ENCODE measurements at places on chromosomes 7 and 10. TPM values are rescaled to one million over a fixed set of nuclear protein-coding genes. Genes with fewer than 3 reads are reported as not detected.

- no peak overlapping the region for H3K4me3 ChIP-seq
- peaks cover 31% of the 10 kb centered on the region for H3K36me3 ChIP-seq
- no peaks in the 10 kb centered on the region for H3K4me1 ChIP-seq
Observed at GRCh38 chr7:56023500-56023899, 27.7 kb downstream of the PSPH start.

The PODXL gene
- 0.45 TPM for total RNA-seq

- peak overlapping the region; percentile 97 for H3K27ac ChIP-seq
- peak overlapping the region; percentile 99 for H3K4me3 ChIP-seq
- DNase-seq = peak; percentile 41
- H3K27me3 ChIP-seq = no peaks in the 10 kb centered on the region
- peaks cover 41% of the 10 kb centered on the region for H3K36me3 ChIP-seq
Observed at GRCh38 chr10:95655571-95656290, 780 bp downstream of the ALDH18A1 start.

- H3K4me1 ChIP-seq = no peaks in the 10 kb centered on the region
- H3K36me3 ChIP-seq = no peaks in the 10 kb centered on the region
- DNase-seq = no peak
- H3K27me3 ChIP-seq = peaks cover 11% of the 10 kb centered on the region
- H3K4me3 ChIP-seq = no peak overlapping the region
- H3K27ac ChIP-seq = no peak overlapping the region
Observed at GRCh38 chr7:134873253-134873652, 93.8 kb downstream of the CALD1 start.

DNA sequence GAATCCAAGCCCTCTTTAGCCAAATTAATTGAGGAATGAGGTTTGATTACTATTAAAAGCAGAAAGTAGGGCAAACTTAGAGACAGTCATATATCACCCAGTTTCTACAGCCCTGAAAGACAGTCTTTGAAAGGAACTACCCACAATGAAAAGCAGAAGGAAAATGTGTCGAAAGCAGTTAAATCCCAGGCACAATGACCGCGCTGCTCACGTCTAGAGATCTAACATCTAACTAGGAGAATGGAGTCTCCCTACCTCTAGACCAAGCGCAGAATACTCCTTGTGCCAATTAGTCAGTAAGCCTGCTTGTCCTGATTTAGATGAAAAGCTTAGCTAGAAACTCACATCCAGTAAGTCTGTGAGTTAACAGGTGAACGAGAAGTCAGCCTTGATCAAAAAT, 350.0 kb downstream of the FGFR2 start:
- no peak for DNase-seq
- no peak overlapping the region for H3K4me3 ChIP-seq
- no peaks in the 10 kb centered on the region for H3K36me3 ChIP-seq
- no peaks in the 10 kb centered on the region for H3K4me1 ChIP-seq
- no peak overlapping the region for H3K27ac ChIP-seq

GRCh38 chr7:92697414-92697813, 107.2 kb upstream of the FAM133B start:
- peaks cover 29% of the 10 kb centered on the region for H3K4me1 ChIP-seq
- no peak overlapping the region for H3K4me3 ChIP-seq
- H3K27ac ChIP-seq = no peak overlapping the region
- H3K36me3 ChIP-seq = peaks cover 32% of the 10 kb centered on the region

The AGR2 gene
- total RNA-seq = not detected

- no peaks in the 10 kb centered on the region for H3K36me3 ChIP-seq
- no peaks in the 10 kb centered on the region for H3K27me3 ChIP-seq
- H3K27ac ChIP-seq = no peak overlapping the region
- no peak overlapping the region for H3K4me3 ChIP-seq
- no peak for DNase-seq
Observed at GRCh38 chr10:128883231-128884032, 583.6 kb upstream of the MGMT start.

The GLI3 gene
- total RNA-seq = not detected

DNA sequence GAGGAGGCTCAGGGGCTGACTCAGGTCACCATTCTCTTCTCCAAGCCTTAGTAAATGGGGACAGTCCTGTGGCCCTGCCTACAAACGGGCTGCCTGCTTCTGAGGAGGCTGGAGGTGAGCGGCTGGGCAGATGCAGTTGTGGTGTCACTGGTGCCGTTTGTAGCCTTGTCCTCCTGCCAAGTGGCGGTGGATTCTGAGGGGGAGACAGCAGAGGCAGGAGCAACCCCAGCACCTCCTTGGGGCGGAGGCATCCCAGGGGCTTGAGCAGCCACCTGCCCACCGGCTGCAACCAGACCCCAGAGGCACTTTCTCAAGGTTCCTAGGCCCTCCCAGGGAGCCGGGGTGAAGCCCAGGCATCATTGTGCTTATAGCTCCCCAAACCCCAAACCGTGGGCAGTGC, 112.5 kb downstream of the ZMIZ1 start:
- no peaks in the 10 kb centered on the region for H3K36me3 ChIP-seq
- H3K27me3 ChIP-seq = no peaks in the 10 kb centered on the region
- H3K4me1 ChIP-seq = no peaks in the 10 kb centered on the region
- DNase-seq = no peak

The TMEM140 gene
- 7.6 TPM for total RNA-seq

GRCh38 chr10:129764901-129765663, 199.0 kb downstream of the EBF3 start:
- no peak overlapping the region for H3K4me3 ChIP-seq
- peaks cover 58% of the 10 kb centered on the region for H3K36me3 ChIP-seq
- no peak for DNase-seq
- no peaks in the 10 kb centered on the region for H3K27me3 ChIP-seq
- no peaks in the 10 kb centered on the region for H3K4me1 ChIP-seq
- H3K27ac ChIP-seq = no peak overlapping the region

The ZPBP gene
- 0.36 TPM for total RNA-seq

DNA sequence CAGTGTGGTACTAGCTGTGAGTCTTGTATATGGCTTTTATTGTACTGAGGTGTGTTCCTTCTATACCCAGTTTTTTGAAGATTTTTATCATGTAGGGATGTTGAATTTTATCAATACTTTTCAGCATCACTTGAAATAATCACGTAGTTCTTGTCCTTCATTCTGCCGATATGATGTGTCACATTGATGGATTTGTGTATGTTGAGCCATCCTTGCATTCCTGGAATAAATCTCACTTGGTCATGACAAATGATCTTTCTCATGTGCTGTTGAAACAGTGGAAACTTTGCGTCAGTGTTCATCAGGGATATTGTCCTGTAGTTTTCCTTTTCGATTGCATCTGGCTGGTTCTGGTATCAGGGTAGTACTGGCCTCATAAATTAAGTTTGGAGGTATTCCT, 7.1 kb upstream of the PRKAR1B start:
- no peak for DNase-seq
- peaks cover 16% of the 10 kb centered on the region for H3K36me3 ChIP-seq
- H3K4me1 ChIP-seq = peaks cover 12% of the 10 kb centered on the region
- no peak overlapping the region for H3K27ac ChIP-seq

GRCh38 chr7:45028138-45028919, 28.3 kb downstream of the CCM2 start:
- peaks cover 62% of the 10 kb centered on the region for H3K36me3 ChIP-seq
- H3K27ac ChIP-seq = peak overlapping the region; percentile 91
- no peaks in the 10 kb centered on the region for H3K27me3 ChIP-seq
- peaks cover 73% of the 10 kb centered on the region for H3K4me1 ChIP-seq

GRCh38 chr10:75408911-75409885, 7.6 kb upstream of the ZNF503 start:
- H3K36me3 ChIP-seq = no peaks in the 10 kb centered on the region
- peaks cover 61% of the 10 kb centered on the region for H3K27me3 ChIP-seq
- no peak overlapping the region for H3K27ac ChIP-seq

- no peak for DNase-seq
- no peaks in the 10 kb centered on the region for H3K4me1 ChIP-seq
- no peaks in the 10 kb centered on the region for H3K27me3 ChIP-seq
- H3K36me3 ChIP-seq = no peaks in the 10 kb centered on the region
- H3K4me3 ChIP-seq = no peak overlapping the region
- no peak overlapping the region for H3K27ac ChIP-seq
Observed at GRCh38 chr7:67588631-67589030, 592.0 kb downstream of the TYW1 start.

GRCh38 chr7:36472141-36472729, 82.6 kb downstream of the ANLN start:
- H3K4me3 ChIP-seq = no peak overlapping the region
- H3K36me3 ChIP-seq = no peaks in the 10 kb centered on the region
- DNase-seq = no peak
- H3K27me3 ChIP-seq = no peaks in the 10 kb centered on the region

The MINDY3 gene
- 14.6 TPM for total RNA-seq

DNA sequence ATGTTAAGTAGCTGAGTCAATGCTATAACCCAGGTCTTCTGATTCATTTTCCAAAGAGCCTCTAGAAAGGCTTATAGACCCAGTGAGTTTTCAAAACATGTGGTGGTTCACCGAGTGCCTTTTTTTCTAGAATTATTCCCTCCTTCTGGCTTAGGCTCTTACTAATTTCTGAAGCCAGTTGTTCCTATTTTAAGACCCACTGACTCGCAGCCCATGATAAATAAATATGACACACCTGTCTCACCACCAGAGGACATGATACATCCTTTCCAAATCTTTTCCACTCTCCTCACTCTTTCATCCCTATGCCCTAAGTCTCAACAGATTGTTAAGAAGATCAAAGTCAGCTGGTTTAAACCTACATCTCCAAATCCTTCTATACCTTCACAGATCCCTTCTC, 126.0 kb upstream of the WNT16 start:
- peaks cover 3% of the 10 kb centered on the region for H3K27me3 ChIP-seq
- no peak overlapping the region for H3K27ac ChIP-seq
- no peaks in the 10 kb centered on the region for H3K36me3 ChIP-seq
- no peaks in the 10 kb centered on the region for H3K4me1 ChIP-seq

The CLCN1 gene
- total RNA-seq = 0.09 TPM

The A1CF gene
- total RNA-seq = not detected

- H3K4me1 ChIP-seq = no peaks in the 10 kb centered on the region
- H3K36me3 ChIP-seq = no peaks in the 10 kb centered on the region
- peaks cover 13% of the 10 kb centered on the region for H3K27me3 ChIP-seq
- no peak overlapping the region for H3K27ac ChIP-seq
- DNase-seq = no peak
Observed at GRCh38 chr7:128888756-128889095, 21.8 kb downstream of the KCP start.

DNA sequence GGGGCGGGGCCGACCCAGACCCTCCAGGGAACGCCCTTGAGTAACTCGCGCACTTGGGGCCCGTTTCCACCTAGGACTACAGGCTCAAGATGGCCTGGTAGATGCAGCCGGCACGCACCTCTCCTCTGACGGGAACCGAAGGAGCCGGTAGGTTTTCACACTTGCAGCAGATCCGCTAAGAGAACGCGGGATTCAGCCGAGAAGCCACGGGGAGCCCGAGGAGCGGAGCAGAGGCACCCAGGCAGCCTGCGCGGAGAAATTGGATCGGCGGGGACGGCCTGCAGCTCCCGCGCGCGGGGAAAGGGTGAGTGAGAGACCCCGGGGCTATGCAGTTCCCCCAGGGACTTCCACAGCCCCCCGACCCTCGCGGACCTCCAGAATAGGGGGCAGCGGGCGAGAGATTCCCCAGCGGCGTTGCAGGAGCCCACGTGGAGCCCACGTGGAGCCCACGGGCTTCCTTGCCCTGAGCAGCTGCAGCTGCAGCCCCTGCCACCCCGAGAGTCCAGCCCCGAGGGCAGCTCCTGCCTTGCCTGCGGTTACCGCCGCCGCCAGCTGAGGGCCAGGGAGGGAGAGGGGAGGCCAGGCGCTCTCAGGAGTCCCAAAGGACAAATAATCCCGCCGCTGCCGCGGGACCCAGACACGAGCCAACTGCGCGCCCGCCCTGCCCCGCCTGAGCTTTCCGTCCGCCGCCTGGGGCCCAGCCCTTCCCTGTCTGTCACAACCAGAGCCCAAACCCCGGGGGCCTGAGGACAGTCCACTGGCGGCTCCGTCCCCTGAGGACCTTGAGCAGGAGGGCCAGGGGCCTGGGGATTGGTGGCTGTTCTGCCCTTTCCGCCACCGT, 13.1 kb downstream of the IFT22 start:
- peaks cover 10% of the 10 kb centered on the region for H3K4me1 ChIP-seq
- peaks cover 37% of the 10 kb centered on the region for H3K36me3 ChIP-seq

GRCh38 chr7:28481091-28481926, 69.0 kb downstream of the CREB5 start:
- peaks cover 8% of the 10 kb centered on the region for H3K27me3 ChIP-seq
- H3K27ac ChIP-seq = no peak overlapping the region
- no peak overlapping the region for H3K4me3 ChIP-seq
- no peak for DNase-seq
- H3K36me3 ChIP-seq = no peaks in the 10 kb centered on the region

DNA sequence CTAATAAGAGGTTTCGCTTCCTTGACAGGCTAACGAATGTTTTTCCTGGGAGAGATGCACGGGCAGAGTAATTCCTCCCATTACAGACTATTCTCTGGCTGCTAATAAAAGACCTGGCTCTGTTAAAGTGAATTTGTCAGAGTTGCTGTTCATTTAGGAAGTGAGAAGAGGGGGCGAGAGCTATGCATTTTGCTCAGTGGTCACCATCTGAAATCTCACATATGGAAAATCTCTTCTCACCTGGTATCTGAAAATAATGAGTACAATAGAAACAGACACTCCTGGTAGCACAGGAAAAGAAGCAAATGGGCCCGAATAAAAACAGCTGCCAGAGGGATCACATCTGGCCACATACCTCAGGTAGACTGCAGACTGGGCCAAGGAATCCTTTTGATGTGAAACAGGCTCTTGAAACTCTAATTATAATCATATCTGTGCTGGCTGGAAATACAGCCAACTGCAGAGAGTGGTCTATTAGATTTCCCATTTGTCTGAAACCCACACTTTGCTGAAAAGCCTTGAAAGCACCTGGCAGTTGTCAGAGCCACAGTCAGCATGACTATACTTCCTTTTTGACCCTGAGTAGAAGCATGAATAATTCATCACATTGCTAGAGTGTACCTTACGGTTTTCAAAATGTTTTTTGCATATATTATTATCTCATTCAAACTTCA, 33.6 kb downstream of the AOAH start:
- peaks cover 29% of the 10 kb centered on the region for H3K36me3 ChIP-seq
- DNase-seq = peak; percentile 38
- H3K27ac ChIP-seq = peak overlapping the region; percentile 92
- H3K4me3 ChIP-seq = peak overlapping the region; percentile 28
- H3K27me3 ChIP-seq = no peaks in the 10 kb centered on the region

The TBC1D12 gene
- 0.20 TPM for total RNA-seq

DNA sequence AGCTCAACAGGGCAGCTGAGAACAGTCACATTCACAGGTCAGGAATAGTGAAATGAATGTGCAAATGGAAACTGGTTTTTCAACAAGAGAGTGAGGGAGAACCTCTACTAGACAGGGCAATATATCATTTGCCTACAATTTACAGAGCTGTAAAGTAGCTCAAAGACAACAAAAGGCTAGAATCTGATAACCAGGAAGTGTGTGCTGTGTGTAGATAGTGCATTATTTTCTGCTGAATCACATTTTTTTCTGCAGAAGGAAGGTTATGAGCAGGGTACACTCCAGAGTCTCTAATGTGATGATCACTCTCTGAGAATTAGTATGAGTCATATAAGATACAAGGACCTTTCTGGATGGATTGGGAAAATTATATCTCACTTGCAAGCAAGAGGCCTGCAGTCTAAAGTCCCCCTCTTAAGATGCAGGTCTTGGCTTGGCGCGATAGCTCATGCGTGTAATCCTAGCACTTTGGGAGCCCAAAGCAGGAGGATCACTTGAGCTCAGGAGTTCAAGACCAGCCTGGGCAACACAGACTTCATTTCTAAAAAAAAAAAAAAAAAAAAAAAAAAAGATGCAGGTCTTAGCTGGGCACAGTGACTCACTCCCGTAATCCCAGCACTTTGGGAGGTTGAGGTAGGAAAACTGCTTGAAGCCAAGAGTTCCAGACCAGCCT, 59.9 kb upstream of the COBL start:
- H3K4me1 ChIP-seq = no peaks in the 10 kb centered on the region
- H3K27ac ChIP-seq = no peak overlapping the region
- no peak overlapping the region for H3K4me3 ChIP-seq
- no peaks in the 10 kb centered on the region for H3K27me3 ChIP-seq

The ADRA2A gene
- total RNA-seq = 0.07 TPM
